Activated T-helper 1 cell treated with Interleukin-2 at 50 U/mL for 16 hours (primary cell): ENCODE measurements at places on chromosomes 7 and 10.

- DNase-seq, result no peak
Observed at GRCh38 chr7:29894256-29894655, 87.9 kb downstream of the WIPF3 start.

GRCh38 chr7:132319481-132319880, 256.8 kb downstream of the PLXNA4 start:
- no peak for DNase-seq

DNA sequence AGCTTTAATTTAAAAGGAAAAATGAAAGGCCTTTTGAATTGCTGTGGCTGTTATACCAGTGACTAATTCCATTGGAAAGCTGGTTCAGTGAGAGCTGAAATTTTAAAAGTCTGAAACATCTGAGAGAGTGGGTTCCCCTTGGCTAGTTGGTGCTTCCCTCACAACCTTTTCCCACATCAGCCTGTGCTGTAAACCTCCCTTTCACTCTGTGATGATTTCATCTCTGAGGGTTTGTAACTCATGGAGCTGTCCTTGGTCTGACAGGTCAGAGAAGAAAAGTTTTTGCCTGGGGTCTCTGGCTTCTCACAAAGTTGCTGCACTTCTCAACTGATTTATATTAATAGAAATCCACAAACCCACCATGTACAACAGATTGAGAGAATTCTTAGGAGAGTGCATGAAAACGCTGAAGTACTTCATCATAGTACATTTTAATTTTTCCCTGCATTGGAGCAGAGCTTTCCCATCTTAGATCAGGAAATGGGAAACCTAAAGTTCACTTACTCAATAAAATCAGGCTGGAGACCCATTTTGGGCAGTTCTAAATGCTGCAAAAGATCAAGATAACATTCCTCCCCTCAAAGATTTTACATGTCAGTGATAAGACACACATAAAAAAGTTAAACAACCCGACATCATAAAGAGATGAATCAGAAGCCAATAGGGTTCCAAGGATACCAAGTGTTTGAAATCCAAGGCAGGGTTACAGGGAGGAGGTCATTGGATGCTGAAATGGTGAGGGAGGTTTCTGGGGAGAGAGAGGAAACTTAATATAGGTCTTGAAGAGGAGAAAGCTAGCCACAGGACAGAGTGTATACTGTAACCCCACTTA, 157.0 kb upstream of the MKLN1 start:
- no peak for DNase-seq

DNA sequence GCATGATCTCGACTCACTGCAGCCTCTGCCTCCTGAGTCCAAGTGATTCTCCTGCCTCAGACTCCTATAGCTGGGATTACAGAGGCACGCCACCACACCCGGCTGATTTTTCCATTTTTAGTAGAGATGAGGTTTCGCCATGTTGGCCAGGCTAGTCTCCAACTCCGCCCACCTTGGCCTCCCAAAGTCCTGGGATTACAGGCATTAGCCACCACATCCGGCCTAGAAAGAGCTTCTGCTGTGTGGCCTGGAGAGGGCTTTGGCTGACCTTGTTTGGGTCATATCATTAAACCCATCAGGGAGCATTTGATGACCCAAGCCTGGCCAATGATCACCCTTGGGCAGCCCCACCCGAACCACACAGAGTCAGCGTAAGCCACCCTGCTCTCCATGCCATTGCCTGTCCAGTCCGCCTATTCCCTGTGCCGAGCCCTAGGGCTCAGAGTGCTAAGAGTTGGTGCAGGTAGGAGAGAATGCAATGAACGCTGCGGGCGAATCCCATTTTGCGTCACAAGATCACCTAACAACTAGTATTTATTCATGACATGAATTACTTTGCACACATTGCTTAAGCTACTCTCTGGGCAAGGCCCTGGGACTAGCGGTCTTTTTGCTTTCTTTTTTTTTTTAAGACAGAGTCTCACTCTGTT, 22.3 kb upstream of the GDI2 start:
- DNase-seq, result no peak

- no peak for DNase-seq
Observed at GRCh38 chr7:56079450-56080185, 13.1 kb downstream of the PHKG1 start.

GRCh38 chr7:44226396-44226753, 25.6 kb downstream of the YKT6 start:
- no peak for DNase-seq

DNA sequence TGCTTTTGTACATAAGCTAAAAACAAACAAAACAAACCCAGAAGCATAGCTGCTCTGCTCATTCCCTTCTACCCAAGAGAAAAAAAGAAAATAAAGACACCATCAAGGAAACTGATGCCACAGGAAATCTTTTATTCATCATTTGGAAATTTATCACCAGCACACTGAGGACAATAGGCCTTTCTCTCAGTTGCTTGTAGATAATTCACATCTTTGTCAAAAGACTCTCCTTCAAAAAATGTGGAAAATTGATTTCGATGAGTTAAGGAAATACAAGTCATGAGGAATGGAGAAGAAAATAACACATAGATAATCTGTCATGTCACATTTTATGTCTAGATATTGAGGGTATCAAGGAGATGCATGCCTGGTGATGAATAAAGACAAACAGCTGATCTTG, 53.5 kb downstream of the ZNF37A start:
- DNase-seq, result no peak
